AG04450 (cell line): ENCODE measurements at places on chromosomes 16 and 17.

- no peak for DNase-seq
Measured at GRCh38 chr17:27526604-27527002, 70.4 kb downstream of the KSR1 start.

DNA sequence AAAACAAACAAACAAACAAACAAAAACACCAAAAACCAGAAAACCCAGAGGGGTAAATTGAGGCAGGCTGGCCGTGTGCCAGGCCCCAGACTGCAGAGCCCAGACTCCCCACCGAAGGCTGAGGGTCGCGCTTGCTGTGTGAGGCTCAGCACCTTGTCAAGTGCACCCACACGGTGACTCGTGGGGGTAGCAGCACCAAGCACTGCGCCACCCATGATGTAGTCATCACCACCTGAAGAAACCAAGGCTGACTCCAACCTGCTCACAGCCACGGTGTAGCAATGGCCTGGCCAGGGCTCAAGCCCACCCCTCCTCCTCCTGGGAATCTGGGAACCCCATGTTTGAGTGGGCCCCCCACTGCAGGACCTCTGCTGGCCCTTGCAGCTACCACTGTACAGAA, 11.9 kb downstream of the MCRIP1 start:
- no peak for DNase-seq

- no peak for DNase-seq
Measured at GRCh38 chr16:87054856-87055255, 262.3 kb downstream of the C16orf95 start.

- DNase-seq, result no peak
Measured at GRCh38 chr17:58648236-58648635, 43.6 kb downstream of the TEX14 start.

DNA sequence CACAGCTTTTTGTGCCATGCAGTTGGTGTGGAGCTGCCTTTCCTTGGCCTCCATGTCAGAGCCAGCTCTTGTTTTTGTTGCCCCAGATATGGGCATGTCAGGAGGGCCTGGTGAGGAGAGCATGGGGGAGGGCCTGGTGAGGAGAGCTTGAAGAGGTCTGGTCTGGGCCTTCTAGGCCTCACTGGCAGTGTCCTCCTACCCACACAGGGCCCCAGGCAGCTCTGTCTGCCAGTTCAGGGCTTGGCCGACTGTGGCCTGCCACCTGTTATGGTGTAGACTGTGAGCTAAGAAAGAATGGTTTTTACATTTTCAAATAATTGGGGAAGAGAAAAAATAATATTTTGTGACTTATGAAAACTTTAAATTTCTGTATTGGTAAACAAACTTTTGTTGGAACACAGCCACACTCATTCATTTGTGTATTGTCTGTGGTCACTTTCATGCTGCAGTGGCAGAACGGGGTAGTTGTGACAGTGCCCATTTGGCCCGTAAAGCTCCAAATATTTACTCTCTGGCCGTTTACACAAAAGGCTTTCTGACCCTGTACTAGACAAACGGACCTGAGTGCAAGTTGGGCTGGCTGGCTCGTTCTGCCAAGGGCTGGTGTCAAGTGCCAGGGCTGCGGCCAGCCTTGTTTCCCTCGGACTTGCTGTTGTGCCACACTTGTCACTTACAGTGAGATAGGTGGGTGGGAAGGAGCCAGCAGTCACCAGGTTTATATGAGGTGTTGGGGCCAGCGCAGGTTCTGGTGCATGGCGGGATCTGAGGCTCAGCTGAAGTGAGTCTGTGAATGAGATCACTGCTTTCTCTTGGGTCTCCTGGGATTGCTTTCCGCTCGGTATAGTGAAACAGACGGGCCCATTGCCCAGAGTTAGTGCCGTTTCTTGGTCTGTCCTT, 18.2 kb downstream of the PGS1 start:
- DNase-seq, result no peak

DNA sequence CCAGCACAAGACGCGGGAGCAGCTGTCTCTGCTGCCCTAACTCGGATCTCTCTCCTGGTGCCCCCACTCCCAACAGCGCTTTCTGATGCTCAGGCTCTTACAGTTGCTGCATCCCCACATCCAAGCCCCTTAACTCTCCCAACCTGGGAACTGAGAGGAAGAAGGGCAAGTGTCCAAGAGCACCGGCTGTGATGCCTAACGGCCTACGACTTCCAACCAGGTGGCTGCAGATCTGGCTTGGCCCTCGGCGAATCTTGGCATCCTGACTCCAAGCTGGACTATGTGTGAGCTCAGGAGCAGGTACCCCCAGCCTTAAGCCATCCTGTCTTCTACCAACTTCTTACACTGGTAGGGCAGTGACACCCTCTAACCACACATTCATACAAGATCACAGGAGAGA, 38.3 kb upstream of the RCVRN start:
- DNase-seq, result no peak

- DNase-seq, result no peak
Measured at GRCh38 chr16:56617212-56618085, 8.1 kb upstream of the MT1E start.

DNA sequence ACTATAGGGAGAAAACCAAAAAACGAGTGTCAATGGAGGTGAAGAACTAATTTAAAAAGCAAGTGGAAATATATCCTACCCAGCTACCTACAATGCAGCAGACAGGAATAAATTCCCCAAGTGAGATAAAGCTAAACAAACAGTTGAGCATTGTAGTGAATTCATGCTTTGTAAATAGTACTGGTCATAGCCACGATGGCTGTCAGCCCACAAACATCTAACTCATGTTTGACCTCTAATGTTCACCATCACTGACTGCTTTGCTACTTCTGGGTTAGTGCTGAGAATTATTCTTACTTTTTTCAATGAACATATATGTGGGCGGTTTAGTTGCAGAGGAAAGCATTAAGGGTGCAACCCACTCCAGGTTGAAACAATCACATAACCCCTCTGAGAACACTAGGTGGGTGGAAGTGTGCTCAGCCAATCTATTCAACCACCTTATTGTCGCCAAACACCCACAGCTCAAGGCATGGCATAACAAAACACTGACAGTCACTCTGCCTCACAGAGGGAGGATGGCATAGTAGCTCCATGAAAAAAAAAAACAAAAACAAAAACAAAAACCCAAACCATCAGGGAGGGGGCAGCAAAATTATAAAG, 264.1 kb downstream of the ZFHX3 start:
- no peak for DNase-seq

DNA sequence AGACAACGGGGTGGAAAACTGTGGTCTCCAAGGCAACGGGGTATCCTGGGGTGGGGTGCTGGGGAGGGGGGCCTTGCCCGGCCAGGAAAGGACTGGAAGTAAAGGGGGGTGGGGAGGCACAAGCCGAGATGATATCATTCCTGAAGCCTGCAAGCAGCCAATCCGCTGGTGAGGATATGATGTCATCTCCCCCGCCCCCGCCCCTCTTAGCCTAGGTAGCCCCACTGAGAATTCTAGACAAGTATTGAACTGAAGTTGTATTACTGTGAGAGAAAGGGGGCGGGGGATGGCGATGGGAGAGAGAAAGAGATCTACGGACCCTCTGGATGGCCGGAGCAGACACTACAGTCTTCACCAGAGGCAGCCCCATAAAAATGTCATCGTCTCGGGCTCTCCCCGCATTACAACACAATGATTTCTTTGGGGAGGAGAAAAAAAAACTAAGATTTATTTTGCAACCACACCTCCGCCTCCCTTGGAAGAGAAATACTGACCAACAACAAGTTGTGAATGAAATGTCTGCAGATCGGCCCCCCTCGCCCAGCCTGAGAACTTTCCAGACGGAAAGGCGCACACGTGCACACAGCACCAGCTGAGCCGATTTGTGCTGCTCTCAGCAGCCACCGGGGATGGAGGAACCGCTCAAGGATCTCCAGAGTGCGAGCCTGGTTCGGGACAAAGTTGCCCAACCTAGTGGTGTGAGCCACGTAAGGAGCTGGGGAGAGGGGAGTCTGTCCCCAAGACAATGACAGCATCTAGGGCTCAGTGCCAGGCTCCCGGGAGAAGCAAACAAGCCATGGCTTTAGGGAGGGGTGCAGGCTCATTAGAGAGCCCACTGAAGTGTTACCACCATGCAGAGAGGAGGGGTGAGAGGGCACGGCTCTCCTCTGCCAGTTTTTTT, 222.1 kb downstream of the SOX9 start:
- no peak for DNase-seq

GRCh38 chr16:89519881-89520280, 11.7 kb downstream of the SPG7 start:
- DNase-seq, result no peak

DNA sequence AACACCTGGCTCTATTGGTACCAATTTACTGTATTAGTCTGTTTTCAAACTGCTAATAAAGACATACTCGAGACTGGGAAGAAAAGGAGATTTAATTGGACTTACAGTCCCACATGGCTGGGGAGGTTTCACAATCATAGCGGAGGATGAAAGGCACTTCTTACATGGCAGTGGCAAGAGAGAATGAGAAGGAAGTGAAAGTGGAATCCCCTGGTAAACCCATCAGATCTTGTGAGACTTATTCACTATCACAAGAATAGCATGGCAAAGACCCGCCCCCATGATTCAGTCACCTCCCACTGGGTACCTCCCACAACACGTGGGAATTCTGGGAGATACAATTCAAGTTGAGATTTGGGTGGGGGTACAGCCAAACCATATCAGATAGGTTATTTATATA, 22.6 kb upstream of the GOSR1 start:
- DNase-seq, result no peak

DNA sequence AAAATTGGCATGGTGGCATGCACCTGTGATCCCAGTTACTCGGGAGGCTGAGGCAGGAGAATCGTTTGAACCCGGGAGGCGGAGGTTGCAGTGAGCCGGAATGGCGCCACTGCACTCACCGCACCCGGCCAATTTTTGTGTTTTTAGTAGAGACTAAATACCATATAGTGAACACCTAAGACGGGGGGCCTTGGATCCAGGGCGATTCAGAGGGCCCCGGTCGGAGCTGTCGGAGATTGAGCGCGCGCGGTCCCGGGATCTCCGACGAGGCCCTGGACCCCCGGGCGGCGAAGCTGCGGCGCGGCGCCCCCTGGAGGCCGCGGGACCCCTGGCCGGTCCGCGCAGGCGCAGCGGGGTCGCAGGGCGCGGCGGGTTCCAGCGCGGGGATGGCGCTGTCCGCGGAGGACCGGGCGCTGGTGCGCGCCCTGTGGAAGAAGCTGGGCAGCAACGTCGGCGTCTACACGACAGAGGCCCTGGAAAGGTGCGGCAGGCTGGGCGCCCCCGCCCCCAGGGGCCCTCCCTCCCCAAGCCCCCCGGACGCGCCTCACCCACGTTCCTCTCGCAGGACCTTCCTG, at the start of gene HBQ1:
Gene HBQ1, plus strand, starts transcription at position 359 of the 575 bp plus-strand sequence. Its CDS starts 28 bp downstream, at position 387.
- DNase-seq, result no peak

DNA sequence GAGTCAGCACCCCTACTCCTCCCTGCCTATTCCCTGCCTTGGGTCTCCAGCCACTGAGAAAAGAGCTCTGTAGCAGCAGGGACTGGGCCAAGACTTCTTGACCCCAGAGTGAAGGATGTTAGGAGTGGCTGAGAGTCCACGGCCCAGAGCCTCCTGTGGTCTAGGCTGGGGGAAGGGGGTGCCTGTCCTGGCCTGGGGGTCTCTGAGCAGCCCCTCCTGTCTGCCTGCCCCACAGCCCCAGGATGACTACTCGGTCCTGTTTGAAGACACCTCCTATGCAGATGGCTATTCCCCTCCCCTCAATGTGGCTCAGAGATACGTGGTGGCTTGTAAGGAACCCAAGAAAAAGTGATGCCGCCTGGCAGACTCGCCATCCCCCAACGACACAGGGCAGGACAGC, 5.5 kb downstream of the SULT1A2 start:
- no peak for DNase-seq

DNA sequence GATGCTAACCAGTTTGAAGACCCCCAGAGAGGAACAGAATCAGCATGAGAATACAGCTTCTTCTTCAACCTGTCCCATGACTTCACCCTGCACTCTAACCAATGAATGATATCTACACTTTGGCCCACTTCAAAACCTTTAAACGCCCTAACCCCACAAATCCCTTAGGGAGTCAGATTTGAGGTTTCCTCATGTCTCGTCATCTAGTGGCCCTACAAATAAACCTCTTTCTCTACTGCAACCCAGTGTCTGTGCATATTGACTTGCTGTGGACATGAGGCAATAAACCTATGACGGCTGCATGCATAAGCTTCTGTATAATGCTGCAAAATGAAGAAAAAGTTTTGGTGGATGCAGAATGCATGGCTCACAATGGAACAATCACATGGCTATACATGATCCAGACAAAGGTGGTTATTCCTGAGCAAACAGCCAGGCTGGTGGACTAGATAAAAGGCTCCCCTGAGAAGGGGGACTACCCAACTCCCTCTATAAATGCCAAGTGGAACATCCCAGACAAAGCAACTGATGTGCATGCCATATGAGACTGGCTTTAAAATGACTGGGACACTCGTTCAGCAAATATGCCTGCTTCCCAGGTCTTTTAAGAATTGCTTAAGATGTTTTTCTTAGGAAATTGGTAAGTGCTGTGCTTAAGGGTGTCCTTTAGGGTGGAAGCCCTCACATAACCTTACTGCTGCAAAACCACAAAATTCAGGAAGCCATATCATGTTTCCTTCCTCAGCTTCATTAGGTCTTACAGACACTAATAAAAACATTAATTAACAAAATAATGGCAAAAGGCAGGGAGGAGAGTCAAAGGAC, 12.2 kb downstream of the N4BP1 start:
- no peak for DNase-seq

DNA sequence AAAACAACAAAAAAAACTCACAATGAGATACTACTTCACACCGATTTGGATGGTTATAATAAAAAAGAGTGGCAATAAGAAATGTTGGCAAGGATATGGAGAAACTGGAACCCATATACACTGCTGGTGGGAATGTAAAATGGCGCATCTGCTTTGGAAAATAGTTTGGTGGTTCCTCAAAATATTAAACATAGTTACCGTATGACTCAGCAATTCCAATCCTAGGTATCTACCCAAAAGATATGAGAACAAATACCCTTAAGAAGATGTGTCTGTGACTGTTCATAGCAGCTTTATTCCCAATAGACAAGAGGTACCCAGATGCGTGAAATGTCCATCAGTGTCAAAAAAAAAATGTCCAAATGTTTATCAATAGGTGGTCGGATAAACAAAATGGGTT, 7.2 kb downstream of the CPPED1 start:
- no peak for DNase-seq

- DNase-seq, result no peak
Measured at GRCh38 chr16:86516623-86517003, 6.3 kb downstream of the FOXF1 start.
